ENCODE measurements at places on chromosomes 3 and 15. TPM values are rescaled to one million over a fixed set of nuclear protein-coding genes. Genes with fewer than 3 reads are reported as not detected.

- H3K27ac ChIP-seq = no peak overlapping the region
- H3K4me3 ChIP-seq = no peak overlapping the region
- no peak for DNase-seq
Measured at GRCh38 chr3:169579116-169579710, 84.3 kb downstream of the MECOM start.

DNA sequence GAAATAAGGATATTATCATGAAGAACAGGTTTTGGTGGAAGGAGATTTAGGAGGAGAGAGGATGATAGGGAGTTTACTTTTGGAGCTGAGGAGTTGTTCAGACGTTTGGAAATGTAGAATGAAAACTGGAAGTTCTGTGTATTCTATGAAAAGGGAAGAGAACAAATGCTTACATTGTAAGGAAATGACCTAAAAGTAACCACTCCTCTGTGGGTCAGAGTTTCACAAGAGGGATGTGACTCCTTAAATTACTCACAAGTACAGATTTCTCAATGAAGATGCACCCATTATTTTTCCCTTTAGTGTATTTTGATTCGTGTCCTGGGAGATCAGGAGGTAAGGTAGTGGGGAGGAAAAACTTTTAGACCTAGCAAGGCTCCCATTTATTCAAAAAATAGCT is 4.0 kb downstream of the RNF13 start:
- no peak overlapping the region for H3K27ac ChIP-seq
- no peak overlapping the region for H3K4me3 ChIP-seq
- no peak for DNase-seq
- H3K4me1 ChIP-seq = peaks cover 39% of the 10 kb centered on the region

- peaks cover 17% of the 10 kb centered on the region for H3K36me3 ChIP-seq
- no peak for DNase-seq
- no peaks in the 10 kb centered on the region for H3K4me1 ChIP-seq
- H3K27me3 ChIP-seq = no peaks in the 10 kb centered on the region
- no peak overlapping the region for H3K27ac ChIP-seq
Measured at GRCh38 chr3:11312166-11312565, 40.0 kb downstream of the ATG7 start.

DNA sequence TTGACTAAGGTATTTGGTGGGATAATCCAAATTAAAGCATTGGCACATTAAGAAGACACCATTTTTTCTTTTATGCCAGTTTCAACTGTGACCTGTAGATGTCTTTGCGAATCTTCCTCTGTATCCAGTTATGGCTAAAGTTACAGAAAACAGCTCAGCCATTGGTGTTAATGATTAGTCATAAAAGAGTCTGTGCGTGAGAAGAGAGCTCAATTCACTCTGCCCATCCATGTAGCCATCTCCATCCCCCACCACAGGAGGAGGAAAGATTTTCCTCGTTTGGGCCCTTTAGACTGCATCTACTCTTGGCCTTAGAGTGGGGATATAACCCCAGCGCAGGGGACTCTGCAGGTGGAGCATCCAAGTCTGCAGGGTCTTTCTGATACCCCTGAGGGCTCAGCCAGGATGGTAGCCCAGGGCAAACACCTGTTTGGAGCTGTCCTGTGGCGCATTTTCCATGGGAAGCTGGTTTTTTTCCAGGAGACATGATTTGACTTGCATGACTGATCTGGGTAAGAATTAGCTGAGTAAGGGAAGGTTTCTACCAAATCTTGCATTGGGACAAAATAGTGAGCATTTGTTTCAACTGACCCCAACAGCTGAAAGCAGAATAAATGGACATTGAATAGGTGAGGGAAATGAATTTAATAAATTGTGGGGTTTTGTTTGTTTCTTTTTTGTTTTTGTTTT is 29.5 kb downstream of the NANOGP8 start:
- no peaks in the 10 kb centered on the region for H3K4me1 ChIP-seq
- no peak for DNase-seq
- H3K4me3 ChIP-seq = no peak overlapping the region
- no peaks in the 10 kb centered on the region for H3K36me3 ChIP-seq
- no peaks in the 10 kb centered on the region for H3K27me3 ChIP-seq

The RARB gene
- total RNA-seq = not detected

The TCTA gene
- total RNA-seq = 49.3 TPM

All from B cell (primary cell).